ENCODE measurements at places on chromosomes 11 and 22.

- DNase-seq, result no peak
Observed at GRCh38 chr11:15483205-15483604, 368.5 kb downstream of the INSC start.

DNA sequence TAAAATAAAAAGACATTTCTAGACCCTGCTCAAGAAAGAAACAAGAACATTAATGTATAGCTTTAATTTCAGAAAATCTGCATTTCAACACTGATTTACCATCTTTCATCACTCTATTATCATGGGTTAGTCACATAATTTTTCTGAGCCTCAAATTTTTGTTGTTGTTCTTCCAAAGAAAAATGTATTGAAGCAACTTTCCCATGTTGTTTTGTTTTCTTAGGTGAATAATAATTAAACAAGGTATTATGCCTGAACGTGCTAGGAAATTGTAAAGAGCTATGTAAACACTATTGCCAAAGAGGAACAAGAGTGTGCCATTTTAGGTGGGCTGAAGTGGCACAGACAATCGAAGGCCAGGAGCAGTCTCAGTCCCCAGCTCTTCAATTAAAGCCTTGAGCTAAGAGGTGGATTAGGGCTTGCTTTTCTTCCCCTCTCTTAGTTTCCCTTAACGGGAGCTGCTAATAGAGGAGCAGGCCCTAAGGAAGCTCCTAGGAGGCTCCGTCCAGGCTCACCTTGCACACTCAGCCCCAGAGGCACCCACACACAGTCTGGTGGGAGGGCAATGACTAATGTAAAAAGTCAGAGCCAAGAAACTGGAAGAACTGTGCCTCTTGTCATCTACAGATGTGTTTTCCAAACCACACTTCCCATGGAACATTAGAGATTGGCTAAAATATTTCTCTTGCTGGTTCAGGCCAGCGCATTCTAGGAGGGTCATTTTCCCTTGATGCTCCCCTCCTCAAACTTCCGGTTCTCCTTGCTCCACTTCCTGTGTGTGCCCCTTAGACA lies 8.8 kb upstream of the UBASH3B start:
- no peak for DNase-seq

DNA sequence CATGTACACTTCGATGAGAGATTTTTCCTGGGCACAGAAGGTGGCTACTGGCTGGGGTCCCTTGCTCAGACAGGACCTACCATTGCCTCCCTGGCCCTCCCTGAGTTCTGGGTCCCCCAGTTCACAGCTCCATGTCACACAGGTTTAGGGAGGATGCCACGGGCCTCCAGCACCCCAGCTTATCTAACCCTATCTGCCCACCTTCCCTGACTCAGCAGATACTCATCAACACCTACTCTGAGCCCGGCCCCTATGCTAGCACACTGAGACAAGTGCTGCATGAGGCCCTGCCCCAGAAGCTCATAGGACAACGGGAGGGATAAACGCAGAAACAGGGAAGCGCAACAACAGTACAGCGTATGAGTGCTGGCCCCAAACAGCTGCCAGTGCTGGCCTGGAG lies 9.6 kb downstream of the NAGA start:
- no peak for DNase-seq

DNA sequence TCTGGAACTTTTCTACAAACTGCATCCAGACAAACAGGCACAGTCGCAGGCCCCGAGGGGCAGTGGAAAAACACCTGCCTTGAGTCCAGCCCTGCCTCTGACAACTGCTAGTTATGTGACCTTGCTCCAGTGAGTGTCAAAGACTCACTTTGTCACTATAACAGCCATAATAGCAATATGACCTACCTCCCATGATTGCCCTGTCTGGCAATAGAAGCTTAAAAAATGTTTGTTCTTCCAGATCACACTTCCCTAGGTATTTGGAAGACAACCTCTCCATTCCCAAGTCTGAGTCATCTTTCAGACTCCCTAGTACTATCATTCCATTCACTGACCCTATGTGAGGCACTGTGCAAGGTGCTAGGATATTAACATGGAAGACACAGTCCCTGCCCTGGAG lies 74.5 kb downstream of the RPL27A start:
- DNase-seq, result no peak

- no peak for DNase-seq
Observed at GRCh38 chr11:78332174-78332866, 85.3 kb downstream of the GAB2 start.

DNA sequence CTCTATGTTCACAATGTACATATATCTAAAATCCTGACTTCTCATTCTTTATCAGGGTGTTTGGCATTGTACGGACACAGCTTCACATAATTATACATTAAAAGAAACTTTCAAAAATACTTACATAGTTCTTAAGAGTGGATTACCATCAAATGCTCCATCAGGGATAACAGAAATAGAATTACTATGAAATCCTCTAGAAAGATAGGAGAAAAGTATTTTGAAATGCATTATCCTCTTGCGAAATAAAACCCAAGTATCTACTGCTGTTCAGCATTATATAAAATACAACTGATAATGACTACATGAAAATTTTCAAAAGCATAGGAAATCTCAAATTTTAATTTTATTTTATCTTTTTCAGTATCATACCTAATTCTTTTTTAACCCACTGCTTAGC lies 17.8 kb upstream of the CCDC34 start:
- no peak for DNase-seq

DNA sequence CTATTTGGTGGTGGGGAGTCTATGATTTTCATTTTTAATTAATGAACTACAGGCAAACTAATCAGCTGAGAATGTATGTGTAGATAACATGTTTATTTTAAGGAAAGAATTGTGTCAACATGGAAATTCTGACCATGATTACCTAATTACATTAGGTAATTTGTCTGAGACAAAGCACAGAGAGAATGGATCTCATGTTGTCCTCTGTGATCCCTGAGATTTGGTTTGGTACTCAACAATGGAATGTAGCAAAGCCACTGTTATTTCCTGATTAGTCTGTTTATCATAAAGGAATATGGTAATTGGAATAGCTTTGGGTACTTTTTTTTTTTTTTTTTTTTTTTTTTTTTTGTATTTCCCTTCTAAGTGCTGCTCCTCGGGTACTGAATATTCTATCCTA lies 718.8 kb upstream of the ARHGAP42 start:
- no peak for DNase-seq

GRCh38 chr11:2524446-2525165 lies 79.8 kb downstream of the KCNQ1 start:
- DNase-seq, result no peak

- no peak for DNase-seq
Observed at GRCh38 chr22:25420925-25421904, 143.3 kb upstream of the GRK3 start.

- no peak for DNase-seq
Observed at GRCh38 chr11:10038521-10039302, 255.3 kb downstream of the SBF2 start.

GRCh38 chr11:125084057-125084416 lies 20.9 kb downstream of the SLC37A2 start:
- no peak for DNase-seq

- no peak for DNase-seq
Observed at GRCh38 chr11:1771700-1772099, 8.0 kb upstream of the CTSD start.

- DNase-seq, result no peak
Observed at GRCh38 chr11:1198561-1199240, 24.2 kb upstream of the MUC5B start.

GRCh38 chr11:35165423-35166368 lies 26.7 kb downstream of the CD44 start:
- DNase-seq, result no peak

- no peak for DNase-seq
Observed at GRCh38 chr22:40478338-40479125, 108.1 kb downstream of the SGSM3 start.

GRCh38 chr11:69012092-69013008 lies 696 bp downstream of the MRGPRF start:
- no peak for DNase-seq

- no peak for DNase-seq
Observed at GRCh38 chr11:119828006-119828405, 99.0 kb upstream of the NECTIN1 start.

DNA sequence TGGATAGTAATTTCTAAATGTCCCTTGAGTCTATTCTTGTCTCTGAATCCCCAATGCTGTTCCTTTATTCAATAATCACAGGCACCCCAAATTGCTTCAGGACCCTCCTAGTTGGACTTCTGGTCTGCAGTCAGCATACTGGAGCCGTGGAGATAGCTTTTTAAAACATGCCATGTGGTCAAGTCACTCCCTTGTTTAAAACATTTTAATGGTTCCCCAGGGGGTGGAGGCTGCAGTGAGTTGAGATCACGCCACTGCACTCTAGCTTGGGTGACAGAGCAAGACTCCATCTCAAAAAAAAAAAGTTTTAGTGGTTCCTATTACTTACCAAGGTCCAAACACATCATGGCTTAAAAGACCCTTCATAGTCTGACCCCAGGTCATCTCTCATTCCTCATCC lies 220.3 kb downstream of the ADAMTS15 start:
- no peak for DNase-seq

GRCh38 chr11:131880316-131880715 lies 509.9 kb downstream of the NTM start:
- no peak for DNase-seq

DNA sequence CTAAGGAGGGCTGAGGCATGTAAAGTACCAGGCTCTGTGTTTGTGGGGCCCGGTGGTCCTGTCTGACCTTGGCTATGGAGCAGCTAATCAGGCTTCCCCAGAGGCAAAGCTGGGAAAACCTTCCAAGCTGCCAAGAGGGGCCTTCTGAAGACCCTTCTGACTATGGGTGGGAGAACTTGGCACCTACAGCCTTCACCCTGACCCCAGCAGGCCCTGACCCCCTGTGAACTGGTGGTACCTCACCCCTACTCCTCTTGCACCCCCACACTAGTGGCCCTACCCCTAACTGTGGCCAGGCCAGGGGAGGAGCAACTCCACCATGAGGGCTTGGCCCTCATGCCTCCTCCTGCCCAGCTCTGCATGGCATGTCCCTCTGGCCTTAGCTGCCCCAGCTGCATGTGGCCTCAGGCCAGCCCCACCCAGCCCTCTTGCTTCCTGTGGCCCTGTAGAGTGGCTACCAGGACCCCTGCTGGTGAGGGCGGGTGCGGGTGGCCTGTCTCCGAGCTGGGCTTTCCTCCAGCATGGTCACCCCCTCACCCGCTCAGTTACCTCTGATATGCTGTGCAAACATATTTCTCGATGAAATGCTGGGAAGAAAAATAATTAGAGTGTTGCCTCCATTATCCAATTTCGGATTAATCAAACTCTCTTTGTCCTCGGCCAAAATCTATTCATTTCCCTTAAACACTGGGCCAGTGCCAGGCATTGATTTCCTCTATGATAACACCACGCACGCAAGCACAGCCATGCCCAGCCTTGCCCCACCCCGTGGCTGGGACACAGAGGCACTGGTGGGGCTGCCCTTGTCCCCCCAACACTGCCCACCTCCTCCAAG lies 7.5 kb downstream of the GNAZ start:
- DNase-seq, result peak; percentile 66

DNA sequence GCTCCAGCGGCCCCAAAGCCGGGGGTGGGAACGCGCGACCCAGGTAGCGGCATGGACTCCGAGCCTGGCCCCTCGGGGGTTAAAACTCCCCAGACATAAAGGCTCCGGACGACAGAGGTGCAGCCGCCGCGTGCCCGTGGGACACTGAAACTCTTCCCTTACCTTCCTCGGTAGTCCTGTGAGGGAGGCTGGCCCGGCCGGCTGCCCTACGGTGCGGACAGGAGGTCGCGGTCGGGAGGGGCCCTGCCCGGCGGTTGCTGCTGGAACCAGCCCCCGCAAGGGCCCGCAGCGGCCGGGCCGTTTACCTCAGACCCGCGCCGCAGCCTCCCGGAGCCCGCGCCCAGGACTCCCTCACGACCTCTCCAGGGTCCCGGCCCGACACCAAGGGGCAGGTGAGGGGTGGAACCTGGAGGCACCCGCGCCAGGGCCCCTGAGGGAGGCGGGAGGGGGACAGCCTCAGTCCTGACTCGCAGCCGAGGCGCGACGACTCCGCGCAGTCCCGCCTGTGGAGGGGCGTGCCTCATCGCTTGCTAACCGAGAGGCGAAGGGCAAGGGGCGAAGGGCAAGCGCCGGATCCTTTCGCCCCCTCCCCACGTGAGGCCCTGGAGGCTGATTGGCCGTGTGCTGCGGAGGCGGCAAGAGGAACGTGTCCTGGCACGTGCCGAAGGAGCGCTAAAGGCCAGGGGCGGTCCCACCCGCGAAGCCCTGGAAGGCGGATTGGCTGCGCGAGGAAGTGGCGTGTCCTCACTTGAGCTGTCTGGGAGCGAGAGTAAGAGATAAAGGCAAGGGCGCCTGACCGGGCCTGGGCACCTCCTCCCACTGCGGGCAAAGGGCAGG lies at the start of gene UPB1:
Gene UPB1 (plus strand): TSS at position 805 of the 837 bp plus-strand sequence. CDS start 72 bp downstream, outside the sequence.
- DNase-seq, result no peak

- peak; percentile 66 for DNase-seq
Observed at GRCh38 chr22:49660794-49661781, 166.6 kb downstream of the BRD1 start.

GRCh38 chr11:11263238-11264005 lies 89.6 kb downstream of the CSNK2A3 start:
- DNase-seq, result peak; percentile 94

- DNase-seq, result peak; percentile 8
Observed at GRCh38 chr11:83006877-83007330, 64.8 kb downstream of the RAB30 start.

DNA sequence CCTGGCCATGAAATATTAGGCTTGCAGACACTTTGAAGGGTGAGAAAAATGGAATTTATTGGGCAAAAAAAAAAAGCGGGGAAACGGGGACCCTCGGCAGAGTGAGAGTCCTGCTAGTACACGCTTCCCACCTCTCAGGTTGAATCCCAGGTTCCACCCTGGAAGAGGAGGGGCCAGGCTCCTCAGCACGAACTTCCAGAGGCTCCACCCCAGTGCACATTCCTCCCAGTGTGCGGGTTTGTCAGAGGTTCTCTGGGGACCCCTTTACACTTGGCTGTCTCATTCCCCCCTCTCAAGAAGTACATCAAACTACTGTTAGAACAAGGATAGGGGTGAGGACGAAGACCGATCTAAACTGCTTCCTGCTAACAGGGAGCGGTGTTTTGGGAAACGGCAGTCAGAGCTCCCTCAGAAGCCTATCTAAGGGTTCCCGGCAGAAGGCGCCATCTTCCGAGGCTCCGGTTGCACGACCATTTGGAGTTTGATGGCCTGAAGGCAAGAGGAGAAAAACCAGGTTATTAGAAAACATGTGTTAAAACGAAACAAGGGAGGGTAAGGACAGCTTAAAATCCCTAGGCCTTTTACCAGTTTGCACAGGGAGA lies 27.5 kb downstream of the FOLR3 start:
- no peak for DNase-seq

- no peak for DNase-seq
Observed at GRCh38 chr11:45563171-45563570, 102.3 kb downstream of the CHST1 start.

DNA sequence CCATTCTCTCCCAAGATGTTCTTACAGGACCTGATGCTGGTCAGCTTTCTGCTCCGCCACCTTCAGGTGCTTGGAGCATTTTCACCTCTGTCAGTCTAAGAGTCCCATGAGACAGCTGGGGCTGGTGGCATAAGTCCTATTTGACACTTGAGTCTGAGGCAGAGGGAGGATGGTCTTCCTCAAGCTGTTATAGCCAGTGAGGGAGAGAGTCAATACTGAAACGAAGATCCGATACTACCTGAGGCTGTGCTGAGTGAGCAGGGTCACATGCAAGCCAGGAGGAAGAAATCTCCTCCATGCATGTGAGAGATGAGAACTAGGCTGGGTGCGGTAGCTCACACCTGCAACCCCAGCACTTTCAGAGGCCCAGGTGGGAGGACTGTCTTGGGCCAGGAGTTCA lies 5.6 kb downstream of the ZFPL1 start:
- no peak for DNase-seq

- no peak for DNase-seq
Observed at GRCh38 chr11:27464909-27465308, 7.7 kb downstream of the LGR4 start.

Measured in COR-L47 (cell line).